CD4-positive, alpha-beta T cell treated with Interferon gamma for 1 hour (primary cell): ENCODE measurements at places on chromosomes 2 and 18.

DNA sequence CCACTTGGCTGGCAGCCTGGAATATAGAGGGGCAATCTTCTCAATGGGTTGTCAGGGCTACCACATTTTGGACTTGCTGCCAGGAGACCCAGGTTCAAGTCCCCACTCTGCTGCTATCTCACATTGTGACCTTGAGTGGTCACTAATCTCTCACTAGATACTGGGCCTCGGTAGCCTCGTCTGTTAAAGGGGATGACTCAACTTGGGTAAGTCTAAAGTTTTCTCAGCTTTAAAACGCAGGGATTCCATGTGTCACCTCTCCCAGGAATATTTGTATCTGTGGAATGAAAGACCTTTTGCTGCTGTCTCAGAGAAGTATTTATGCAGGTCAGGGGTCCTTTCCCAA lies 86.3 kb downstream of the SEMA4F start:
- DNase-seq = no peak

- DNase-seq = no peak
Measured at GRCh38 chr18:49582579-49582978, 20.7 kb downstream of the LIPG start.

GRCh38 chr2:62412347-62412742 lies 93.7 kb downstream of the TMEM17 start:
- no peak for DNase-seq

DNA sequence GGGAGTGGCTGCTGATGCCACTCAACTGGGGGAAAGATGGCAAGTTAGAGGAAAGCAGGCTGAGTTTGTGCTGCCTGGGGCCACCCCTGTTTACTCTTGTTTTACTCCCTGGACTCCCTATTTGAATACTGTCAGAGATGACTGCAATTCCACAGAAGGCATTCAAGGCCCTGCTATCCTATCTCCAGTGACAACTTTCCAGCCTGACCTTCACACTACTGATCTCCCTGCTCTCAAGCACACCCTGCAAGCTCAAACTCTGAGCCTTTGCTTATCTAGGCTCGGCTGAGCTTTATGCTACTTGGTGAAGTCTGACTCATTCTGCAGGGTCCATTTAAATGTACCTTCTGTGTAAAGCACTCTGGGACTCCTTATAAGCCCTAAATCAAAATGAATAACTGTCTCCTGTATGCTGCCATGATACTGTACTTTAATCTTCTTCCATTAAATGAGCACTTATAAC lies 39.3 kb upstream of the DSG1 start:
- no peak for DNase-seq

- DNase-seq = no peak
Measured at GRCh38 chr18:59629894-59630293, 67.3 kb downstream of the CCBE1 start.

DNA sequence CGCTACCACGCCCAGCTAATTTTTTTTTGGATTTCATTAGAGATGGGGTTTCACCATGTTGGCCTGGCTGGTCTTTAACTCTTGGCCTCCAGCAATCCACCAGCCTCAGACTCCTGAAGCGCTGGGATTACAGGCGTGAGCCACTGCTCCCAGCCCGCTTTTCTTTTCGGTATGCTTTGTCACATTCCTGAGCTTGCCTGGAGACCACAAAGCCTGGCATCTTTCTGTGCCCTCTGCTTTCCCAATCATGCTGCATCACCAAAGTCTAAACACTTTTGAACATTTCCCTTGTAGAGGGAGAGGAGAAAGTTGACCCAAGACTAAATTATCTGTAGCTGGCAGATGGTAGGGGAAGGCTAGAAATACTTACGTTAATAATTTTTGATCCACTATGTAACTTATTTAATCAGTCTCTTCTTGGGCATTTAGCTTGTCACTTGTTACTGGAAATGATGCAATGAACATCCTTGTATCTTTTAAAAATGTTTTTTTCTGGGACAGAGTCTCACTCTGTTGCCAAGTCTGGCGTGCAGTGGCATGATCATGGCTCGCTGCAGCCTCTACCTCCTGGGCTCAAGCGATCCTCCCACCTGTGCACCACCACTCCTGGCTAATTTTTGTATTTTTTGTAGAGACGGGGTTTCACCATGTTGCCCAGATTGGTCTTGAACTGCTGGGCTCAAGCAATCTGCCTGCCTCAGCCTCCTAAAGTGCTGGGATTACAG lies 2.7 kb upstream of the NPC1 start:
- DNase-seq = no peak

DNA sequence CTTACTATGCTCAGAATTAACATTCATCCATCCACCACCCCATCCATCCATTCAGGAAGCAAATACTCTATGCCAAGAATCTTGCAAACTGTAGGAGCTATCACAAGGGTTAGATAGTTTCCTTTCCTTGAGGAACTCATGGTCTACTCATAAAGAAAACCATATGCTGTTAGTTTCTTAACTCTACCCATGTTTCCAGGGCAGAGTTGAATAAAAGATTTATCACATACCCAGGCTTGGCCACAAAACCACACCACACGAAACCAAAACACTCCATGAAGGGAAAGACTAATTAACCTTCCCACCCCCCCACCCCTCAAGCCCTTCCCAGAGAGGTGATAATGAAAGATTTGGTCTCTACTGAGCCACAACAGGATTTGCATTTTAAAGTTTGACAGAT lies 23.7 kb upstream of the MSGN1 start:
- no peak for DNase-seq

GRCh38 chr2:190304404-190304803 lies 15.2 kb downstream of the HIBCH start:
- DNase-seq = no peak

- no peak for DNase-seq
Measured at GRCh38 chr2:53630026-53630606, 137.5 kb upstream of the CHAC2 start.

DNA sequence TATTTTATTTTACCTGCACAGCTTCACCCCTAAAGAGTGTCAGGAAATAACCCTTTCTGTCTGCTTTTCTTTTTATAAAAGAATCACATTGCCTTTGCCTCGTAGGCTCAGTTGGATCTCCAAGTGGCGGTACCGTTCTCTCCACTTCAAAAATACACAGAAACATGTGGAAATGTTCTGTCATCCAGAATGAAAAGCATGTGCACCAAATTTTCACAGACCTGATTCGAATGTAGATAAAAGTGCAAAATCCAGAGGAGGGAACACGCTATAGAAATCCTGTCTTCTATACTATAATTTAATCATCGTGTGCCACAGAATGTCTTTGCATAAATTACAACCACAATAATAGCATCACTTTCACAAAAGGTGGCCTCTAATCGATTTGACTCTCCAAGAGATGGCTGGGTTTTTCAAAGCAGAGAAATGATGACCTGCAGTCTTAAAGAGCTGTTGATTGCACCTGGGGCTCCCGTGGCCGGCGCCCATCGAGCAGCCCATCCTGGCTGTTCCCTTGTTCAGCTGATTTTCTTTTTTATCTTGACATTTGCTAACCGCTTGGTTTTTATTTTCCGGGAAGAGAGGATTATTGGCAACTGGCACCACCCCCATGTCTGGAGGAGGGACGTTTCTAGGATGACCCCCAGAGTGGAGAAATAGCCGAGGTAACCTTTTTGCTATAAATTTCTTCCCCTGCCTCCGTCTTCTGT lies 290.2 kb downstream of the SOX11 start:
- no peak for DNase-seq

DNA sequence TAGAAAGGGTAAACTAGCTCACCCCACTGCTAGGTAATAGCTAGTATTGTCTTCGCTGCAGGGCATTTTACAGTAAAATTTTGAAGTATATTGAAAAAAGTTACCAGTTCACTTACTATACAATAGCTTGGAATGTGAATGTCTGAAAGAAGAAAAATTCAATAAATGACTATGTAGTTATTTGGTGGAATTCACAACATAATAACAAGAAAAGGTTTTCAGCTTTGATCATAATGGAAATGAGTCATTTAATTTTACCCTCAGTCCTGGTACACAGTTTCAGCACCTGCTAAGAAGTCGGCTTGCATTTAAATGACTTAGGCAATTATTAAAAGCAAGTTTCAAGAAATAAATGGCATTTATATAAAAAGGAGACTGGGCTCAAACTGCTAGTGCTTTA lies 90.4 kb downstream of the NUP35 start:
- no peak for DNase-seq

- no peak for DNase-seq
Measured at GRCh38 chr18:6249170-6249569, 165.5 kb downstream of the L3MBTL4 start.

DNA sequence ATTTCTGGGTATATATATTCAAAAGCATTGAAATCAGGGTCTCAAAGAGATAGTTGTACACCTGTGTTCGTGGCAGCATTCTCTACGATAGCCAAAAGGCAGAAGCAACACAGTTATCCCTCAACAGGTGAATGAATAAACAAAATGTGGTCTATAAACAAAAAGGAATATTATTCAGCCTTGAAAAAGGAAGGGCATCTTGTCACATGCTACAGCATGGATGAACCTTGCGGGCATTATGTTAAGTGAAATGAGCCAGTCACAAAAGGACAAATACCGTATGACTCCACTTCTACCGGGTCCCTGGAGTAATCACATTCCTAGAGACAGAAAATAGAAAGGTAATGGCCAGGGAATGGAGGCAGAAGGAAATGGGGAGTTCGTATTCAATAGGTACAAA lies 228.8 kb downstream of the SH3BP4 start:
- no peak for DNase-seq

DNA sequence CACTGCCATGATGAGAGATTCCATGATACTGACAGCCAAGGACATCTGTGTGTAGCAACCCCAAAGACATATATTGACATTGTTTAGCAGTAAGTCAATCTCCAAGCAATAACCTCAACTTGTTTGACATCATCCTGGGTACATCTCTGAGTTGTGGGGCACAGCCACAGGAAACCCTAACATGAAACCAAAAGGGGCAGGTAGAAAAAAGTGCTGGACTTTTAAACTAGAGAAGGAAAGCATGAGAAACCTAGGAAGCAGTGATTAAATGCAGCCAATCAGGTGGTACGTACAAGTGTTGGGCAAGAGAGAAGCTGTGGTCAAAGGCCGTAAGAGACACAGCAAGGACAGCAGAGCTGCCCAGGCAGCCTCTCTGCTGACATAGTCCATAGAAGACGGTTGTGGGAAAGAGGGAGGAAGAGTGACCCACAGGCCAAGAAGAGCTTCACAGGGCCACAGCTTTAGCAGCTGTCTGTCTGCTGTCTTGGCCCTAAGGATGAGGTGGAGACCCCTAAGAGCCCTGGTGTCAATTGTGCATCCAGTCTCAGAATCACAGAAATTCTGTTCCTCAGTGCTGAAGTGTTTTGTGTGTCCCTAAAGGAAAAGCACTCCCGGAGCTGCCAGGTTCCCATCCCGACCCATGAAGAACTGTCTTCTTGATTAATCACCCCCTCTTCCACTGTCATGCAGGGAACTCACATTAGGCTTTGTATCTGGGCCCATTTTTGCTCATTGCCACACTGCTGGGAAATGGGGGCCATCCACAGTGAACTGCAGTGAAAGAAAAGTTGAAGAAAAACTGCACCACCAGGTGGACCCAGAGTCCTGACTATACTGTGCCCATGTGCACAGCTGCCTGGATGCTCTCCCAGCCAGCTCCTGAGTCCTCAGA lies 25.4 kb upstream of the CHN1 start:
- no peak for DNase-seq

- no peak for DNase-seq
Measured at GRCh38 chr2:233352141-233352842, 2.0 kb upstream of the DGKD start.

DNA sequence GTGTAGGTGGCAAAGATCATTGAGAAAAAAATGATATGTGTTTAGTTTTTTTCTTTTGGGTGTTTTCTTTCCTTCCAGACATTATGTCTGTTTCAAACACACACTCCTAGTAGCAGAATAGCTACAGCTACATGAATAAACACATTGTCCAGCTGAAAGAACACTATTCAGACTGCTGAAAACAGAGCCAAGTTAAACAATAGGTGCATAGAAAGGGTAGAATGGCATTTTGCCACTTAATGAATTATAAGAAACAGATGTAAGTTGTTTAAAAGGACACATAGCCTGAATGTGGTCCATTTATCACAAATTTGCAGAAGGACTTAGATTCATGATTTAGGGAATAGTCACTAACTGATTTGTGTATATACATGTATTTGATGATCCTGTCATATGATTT lies 20.1 kb downstream of the CTLA4 start:
- no peak for DNase-seq

DNA sequence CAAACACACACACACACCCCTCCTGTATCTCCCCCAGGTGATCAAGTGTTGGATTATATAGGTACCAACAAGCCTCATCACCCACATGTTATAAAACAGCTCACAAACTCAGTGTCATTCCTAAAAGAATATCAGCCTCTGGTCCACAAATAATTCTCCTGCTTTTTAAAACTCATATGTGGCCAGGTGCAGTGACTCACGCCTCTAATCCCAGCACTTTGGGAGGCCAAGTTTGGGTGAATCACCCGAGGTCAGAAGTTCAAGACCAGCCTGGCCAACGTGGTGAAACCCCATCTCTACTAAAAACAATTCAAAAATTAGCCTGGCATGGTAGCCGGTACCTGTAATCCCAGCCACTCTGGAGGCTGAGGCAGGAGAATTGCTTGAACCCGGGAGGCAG lies 87.8 kb downstream of the LRATD1 start:
- no peak for DNase-seq

- DNase-seq = no peak
Measured at GRCh38 chr18:77148289-77148688, 15.7 kb upstream of the MBP start.

GRCh38 chr2:200376513-200377354 lies 70.2 kb downstream of the SPATS2L start:
- DNase-seq = no peak

- DNase-seq = no peak
Measured at GRCh38 chr18:53380063-53380639, 844.3 kb downstream of the MBD2 start.

DNA sequence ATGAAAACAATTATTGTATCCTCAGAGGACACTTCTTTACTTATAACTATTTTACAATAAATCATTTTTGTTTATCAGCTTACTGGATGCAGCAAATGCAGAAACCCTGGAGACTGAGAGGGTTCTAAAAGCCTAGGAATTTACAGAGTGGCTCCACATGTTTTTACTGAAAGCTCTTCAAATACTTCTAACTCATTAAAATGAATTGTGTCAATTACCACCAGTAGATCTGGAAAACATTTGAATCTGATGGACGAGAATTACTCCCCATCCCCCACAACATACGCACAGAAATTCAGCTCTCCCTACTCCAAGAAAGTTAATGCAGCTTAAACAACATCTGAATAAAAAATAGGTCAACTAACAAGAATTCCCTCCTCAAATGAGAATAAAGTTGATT lies 319.8 kb upstream of the FIGN start:
- DNase-seq = no peak

- no peak for DNase-seq
Measured at GRCh38 chr2:209663139-209663538, 108.5 kb upstream of the UNC80 start.

GRCh38 chr2:79935771-79936657 lies 368.5 kb downstream of the LRRTM1 start:
- no peak for DNase-seq

GRCh38 chr2:109516445-109517117 lies 97.2 kb downstream of the SEPTIN10 start:
- no peak for DNase-seq

DNA sequence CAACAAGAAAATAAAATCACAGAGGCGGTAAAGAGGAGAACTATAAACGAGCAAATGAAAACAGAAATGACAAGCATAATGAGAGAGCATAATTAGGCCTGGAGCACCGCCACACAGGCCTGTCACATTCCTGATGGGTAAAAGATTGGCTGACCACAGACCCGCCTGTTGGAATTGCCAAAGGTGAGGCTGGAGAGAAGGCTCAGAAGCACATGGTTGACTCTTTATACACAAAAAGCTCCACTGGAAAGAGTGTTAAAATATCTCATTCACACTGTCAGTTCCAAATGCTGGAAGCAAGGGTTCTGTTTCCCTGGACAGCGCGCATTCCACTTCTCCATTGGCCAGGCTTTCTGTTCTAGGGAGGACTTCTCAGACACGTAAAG lies 5.9 kb upstream of the LGALSL start:
- DNase-seq = no peak
